Transverse colon (tissue), 4 donors: ENCODE measurements at places on chromosomes 4 and X. TPM values are rescaled to one million over a fixed set of nuclear protein-coding genes. Genes with fewer than 3 reads are reported as not detected.

DNA sequence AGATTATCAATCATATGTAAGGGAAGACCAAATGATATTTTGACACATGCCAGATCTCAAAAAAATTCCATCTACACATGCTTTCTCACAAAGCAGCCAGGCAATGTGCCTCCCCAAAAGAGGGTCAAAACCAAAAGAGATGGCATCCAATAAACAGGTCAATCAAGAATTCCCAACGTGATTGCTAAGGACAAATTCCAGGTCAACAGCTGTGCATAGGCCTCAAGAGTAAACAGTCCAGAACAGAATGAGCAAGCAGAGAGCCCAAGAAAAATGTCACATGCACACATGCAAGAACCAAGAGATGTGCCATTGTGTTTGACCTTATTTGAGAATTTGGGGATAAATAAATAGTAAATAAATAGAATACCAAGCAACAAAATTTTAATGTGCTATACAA is 136.7 kb downstream of the APBB2 start:
- no peak for DNase-seq

- peak; percentile 99 for DNase-seq
These were observed 393 bp downstream of the GTPBP6 start for GRCh38 chrX:318068-318738.

TMPRSS11F gene
- total RNA-seq: not detected

GRCh38 chr4:127379499-127379898 is 253.3 kb upstream of the INTU start:
- no peak for DNase-seq

DNA sequence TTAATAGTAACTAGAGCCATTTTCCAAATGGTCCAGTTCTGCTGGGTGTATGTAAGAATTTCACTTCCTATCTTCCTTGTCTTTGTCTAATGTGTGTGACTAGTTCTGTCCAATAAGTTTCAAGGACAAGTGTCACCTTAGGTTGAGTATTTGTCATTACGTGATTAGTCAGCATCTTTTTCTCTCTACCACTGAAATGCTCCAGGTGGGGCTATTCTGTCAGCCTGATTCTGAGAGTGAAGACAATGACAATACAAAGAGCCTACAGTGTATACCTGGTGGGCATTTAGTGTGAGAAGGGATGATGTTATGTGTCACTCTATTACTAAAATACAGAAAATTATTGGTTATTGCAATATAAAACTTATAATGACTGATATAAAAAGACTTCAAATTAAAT is 876.3 kb downstream of the C4orf33 start:
- DNase-seq: no peak

- no peak for DNase-seq
These were observed 40.8 kb downstream of the ARHGAP24 start for GRCh38 chr4:85515701-85516100.

- no peak for DNase-seq
These were observed 72.5 kb downstream of the C4orf46 start for GRCh38 chr4:158599150-158599549.

DNA sequence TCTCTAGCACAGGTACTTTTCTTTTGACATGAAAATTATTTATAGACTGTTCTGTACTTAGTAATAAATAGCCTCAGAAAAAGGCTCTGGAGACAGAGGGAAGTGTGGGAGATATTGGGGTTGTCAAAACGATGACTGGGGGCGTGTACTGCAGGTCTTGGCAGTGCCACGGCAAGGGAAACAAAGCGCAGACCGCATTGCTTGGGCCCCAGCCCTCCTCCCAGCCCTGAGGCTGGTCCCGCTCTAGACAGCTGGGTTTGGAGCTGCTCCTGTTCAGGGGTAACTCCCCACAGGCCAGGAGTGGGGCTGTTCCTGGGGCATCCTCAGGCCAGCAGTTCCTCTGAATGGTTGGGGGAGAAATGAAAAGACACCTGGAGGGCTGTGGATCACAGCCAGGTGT is 131.7 kb downstream of the RASL11B start:
- DNase-seq: no peak

DNA sequence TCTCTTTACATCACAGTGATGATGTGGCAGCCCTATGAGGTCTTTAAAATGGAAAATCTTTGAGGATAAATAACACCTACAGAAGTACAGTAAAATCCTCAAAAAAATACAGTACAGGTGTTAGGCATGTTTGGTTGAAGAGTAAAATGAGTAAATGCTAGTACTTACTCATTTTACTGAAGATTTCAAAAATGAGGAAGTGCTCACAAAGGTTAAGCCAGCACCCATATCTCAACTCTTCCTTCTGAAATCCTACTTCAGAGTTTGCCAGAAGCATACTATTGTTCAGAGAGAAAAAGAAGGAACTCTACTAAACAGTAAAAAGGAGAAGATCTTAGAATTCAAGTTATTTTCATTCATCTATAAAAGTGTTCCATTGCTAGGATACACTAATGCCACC is 130.9 kb downstream of the CBR4 start:
- DNase-seq: no peak

GRCh38 chr4:107449611-107450369 is 270.2 kb downstream of the PAPSS1 start:
- DNase-seq: no peak

GRCh38 chr4:153798901-153799693 is 10.2 kb upstream of the SFRP2 start:
- DNase-seq: no peak

DNA sequence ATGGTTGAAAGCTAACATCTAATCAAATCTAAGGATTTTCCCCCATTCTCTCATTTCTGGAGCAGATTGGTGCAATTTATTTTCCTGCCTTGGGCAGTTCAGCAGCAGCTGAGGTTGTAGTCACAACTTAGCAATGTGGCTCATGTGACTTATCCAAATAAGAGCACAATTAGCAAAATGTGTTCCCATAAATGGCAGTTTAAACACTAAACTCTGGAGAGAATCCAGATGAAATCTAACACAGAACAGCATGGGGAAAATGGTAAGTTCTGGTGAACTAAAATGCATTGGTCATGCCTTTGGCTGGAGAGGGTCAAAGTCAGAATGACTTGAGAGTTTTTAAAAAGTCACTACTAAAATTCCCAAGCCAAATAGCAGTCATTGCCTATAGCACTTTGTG is 422.6 kb upstream of the DIPK2B start:
- no peak for DNase-seq

DNA sequence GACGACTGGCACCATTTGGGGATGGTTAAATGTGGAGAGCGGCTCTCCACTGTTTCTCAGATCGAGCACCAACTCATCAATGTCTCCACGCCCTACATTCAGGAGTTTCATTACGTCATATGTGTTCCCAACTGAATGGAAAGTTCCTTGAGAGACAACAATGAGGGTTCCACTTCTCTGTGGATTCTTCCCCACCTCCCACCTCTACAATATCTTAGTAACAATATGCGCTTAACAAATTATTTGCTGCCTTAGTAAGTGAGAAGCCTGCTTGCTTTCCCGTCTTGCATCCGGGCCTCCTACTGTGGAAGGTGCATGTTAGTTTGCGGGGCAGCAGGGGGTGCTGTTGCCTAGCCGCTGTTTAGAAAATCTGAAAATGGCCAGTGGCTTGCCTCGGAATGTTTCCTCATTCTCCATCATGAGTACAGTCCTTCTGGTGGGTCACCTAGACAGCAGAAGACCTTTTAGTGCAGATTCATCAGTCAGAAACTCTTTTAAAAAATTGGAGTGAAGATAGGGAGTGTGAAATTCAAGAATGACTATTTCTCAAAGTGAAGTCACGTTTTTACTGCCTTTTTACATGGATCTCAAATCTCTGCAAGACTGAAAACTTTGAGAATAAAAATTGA is 55.7 kb downstream of the PHOX2B start:
- DNase-seq: peak; percentile 46

DNA sequence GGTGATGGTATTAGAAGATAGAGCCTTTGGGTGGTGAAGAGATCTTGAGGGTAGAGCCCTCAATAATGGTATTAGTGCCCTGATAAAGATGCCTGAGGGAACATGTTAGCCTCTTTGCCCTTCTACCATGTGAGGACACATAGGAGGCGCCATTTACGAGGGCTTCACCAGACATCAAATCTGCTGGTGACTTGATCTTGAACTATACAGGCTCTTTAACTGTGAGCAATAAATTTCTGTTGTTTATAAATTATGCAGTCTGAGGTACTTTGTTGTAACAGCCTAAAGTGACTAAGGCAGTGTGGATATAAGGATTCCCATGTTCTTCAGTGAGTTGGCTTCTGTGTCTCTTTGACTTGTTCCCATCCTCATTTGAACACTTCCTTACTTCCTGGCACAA is 11.8 kb downstream of the MOB1B start:
- no peak for DNase-seq

SFRP2 gene
- 6.4 TPM for total RNA-seq

GRCh38 chr4:142036795-142037583 is 400.6 kb downstream of the IL15 start:
- DNase-seq: no peak

GRCh38 chrX:96538104-96538725 is 146.4 kb upstream of the DIAPH2 start:
- DNase-seq: peak; percentile 52

DNA sequence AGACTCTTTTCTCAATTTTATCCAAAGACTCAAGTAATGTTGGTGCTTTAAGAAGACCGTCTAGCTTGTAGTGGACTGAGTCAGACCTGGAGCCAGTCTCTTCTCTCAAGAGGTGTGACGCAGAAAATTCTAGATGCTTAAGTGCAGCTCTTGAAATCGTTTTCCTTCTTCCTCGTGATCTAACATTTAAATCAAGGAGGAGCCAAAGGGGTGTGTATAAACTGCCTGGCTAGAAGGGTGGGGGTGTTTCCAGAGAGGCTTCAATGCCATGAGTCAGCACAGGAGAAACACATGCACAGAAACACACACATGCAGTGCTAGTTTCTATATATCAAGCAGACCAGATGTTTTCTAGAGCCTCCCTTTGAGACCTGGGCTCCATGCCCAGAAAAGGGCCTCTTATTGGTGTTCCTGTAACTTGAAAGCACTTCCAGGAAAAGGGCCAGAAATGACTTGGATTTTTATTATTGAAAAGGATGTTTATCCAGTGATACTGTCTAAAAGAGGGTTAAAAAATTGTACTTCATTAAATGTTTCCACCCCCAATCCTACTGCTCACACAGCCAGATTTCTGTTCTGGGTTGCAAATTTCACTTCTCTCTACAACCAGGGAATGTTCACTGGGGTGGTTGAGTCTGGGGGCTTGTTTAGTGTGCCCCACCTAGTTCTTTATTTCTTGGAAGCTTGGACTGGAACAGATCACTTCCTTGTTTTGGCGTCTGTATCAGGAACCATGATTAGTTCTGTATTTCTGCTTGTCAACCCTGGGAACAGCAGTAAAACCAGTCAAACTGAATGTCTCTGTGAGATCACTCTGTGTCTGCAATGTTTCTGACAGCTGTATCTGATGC is at the start of gene CLIC2:
TSS of gene CLIC2 (minus strand) at position 129 of the 851 bp plus-strand sequence. CDS start 187 bp downstream, outside the sequence.
- peak; percentile 17 for DNase-seq

ADH1A gene
- not detected for total RNA-seq

LSM6 gene
- total RNA-seq: 1.9 TPM

DNA sequence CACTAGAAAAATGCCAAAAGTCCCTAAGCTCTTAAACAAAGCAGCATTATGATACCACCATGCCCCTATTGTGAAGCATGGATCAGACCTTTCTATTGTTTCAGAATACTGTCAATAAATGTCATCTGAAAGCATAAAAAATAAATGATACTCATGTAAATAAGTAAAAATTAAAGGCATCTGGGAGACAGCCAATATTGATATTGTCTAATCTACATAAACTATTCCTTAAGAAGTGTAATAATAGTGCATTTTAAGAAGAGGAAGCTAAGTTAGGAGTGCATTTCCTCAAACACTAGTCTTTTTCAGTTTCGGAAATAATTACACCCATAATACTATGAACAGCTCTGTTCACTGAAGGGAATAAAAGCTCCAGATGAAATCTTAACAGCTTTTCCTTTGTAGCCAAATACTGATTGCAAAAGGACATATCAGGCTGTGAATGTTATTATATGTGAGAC is 181.6 kb downstream of the SPOCK3 start:
- DNase-seq: no peak

- no peak for DNase-seq
These were observed 57.0 kb upstream of the LRAT start for GRCh38 chr4:154686838-154687237.

BEX1 gene
- not detected for total RNA-seq

HSFX3 gene
- total RNA-seq: not detected

GRCh38 chrX:24241822-24242648 is 71.8 kb downstream of the SUPT20HL2 start:
- no peak for DNase-seq

CXCL10 gene
- total RNA-seq: 3.0 TPM

GRCh38 chr4:155853189-155853588 is 12.9 kb downstream of the ASIC5 start:
- DNase-seq: no peak

DNA sequence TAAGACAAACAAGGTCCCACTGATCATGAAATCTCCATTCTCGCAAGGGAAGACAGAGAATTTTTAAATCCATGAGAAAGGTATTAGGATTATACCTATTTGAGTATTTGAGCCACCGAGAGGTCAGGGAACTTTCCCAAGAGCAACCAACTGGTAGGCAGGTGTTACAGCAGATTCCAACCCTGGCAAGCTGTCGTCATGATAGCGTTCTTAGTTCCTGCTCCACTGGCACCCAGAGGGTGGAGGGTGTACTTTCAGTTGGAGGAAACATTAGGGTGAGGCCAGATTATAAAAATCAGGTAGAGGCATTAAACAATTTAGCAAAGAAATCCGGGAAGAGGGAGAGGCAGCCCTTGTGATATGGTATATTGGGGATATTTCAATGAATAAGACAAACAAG is 23.3 kb downstream of the COQ2 start:
- peak; percentile 82 for DNase-seq

CDX4 gene
- total RNA-seq: not detected

DNA sequence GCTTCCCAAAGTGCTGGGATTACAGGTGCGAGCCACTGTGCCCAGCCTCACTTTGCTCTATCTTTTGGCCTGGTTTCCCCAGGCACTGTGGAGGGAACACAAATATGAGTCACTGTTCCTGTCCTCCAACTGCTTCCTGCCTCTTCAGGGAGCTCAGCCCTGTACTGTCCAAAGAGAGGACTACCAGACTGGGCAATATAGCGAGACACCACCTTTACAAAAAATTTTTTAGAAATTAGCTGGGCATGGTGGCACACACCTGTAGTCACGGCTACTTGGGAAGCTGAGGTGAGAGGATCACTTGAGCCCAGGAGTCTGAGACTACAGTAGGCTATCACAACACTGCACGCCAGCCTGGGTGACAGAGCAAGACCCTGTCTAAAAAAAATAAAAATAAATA is 16.9 kb upstream of the WAS start:
- no peak for DNase-seq

DNA sequence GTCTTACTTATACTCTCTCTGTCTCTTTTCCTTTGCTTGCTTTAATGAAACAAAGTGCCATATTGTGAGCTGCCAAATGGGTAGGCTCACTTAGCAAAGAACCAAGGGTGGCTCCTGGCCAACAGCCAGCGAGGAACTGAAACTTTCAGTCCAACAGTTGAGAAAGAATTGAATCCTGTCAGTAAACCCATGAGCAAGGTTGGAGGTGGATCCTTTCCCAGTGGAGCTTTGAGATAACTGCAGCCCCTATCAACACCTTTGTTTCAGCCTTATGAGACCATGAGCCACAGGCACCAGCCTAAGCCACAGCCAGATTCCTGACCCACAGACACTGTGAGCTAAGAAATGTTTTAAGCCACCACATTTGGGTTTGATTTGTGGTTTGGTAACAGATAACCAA is 362.2 kb downstream of the PDGFC start:
- DNase-seq: peak; percentile 8

GRCh38 chr4:3520796-3521600 is 11.2 kb downstream of the LRPAP1 start:
- peak; percentile 8 for DNase-seq

GRCh38 chr4:8537041-8537461 is 43.1 kb upstream of the GPR78 start:
- peak; percentile 72 for DNase-seq

FOXR2 gene
- total RNA-seq: not detected

GRCh38 chr4:47073647-47074046 is 42.3 kb downstream of the GABRB1 start:
- DNase-seq: no peak
